Heart right ventricle (tissue), 16 donors: ENCODE measurements at places on chromosomes 16 and 17. TPM values are rescaled to one million over a fixed set of nuclear protein-coding genes. Genes with fewer than 3 reads are reported as not detected.

- DNase-seq: no peak
Measured at GRCh38 chr16:58507195-58507962, 7.4 kb downstream of the NDRG4 start.

GRCh38 chr17:64382061-64382583, 8.5 kb downstream of the PECAM1 start:
- no peak for DNase-seq

- no peak for DNase-seq
Measured at GRCh38 chr17:78266771-78267170, 35.3 kb downstream of the TMEM235 start.

DNA sequence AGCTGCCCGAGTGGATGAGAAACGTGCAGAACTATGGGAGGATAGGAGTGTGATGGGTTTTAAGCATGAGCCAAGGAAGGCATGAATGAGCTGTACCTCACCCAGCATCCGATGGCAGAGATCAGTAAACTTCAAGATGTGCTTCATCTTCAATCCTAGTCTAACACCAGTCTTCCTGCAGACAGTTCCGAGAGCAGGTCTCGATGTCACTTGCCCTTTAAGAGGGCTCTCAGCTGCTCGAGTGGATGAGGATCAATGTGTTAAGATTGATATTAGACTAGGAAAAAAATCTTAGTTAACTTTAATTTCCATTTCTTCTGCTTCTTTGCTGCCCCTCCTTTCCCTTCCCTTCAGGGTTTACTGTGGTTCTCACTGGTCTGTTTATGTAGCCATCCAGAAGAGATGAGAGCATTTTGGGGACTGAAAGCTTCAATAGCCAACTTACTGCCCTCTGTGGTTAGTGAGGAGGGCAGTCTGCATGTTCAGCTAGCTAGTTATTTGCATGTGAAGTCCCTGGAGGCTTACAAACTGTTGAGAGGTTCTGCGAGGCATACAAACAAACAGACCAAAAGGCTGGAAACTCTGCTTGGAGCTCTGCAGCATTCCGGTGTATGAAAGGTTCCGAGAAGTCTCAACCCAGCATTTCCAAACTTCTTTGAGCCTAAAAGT, 15.3 kb downstream of the KLHL36 start:
- no peak for DNase-seq

- no peak for DNase-seq
Measured at GRCh38 chr17:68570526-68570925, 30.6 kb downstream of the FAM20A start.

DNA sequence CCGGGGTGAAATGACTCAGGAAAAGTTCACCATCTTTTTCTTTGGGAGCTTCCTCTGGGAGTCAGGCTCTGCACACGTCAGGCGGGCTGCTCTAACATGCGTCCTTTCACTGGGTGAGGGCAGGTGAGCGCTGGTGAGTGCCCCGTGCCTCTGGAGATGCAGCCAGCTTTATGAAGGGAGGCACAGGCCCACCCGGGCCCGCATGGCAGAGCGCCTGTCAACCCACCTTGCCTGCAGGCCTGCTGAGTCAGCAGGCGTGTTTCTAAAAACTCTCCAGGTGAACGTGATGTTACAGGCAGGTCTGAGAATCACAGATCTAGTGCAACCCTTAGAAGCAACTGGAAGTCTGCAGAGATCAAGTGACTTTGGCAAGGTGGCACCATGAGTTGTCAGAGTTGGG, 18.4 kb downstream of the MAP1LC3B start:
- DNase-seq: no peak

- peak; percentile 34 for DNase-seq
Measured at GRCh38 chr16:86517652-86518258, 7.4 kb downstream of the FOXF1 start.

DNA sequence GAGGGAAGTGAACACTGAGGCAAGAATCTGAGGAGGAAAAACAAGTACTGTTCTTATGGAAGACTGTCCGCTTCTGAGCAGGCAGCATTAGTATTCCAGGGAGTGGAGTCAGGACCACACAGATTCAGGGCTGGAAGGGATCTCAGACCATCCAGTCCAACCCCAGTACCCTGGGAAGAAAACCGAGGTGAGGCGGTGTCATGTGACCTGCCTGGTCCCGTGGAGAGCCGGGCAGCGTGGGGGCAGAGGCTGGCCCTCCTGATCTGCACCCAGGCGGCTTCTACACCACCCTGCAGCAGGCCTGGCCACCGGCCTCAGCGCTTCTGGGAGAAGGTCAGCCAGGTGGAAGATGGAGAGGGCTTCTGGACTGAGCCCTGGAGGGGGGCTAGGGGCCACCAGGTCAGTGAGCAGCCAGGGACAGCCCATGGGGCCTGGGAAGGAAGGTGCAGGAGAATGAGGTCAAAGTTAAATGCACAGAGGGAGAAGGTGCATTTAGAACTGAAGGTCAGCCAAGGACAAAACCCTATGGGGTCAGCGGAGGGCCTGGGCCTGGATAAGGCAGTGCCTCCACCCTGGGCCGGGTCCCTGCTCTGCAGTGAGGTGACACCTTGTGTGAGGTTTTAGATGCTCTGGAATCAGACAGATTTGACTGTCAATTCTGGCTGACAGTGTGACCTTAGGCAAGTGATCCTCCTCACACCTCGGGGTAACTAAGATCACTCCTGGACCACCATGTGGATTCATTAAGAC, 45.9 kb downstream of the VAC14 start:
- DNase-seq: no peak

- no peak for DNase-seq
Measured at GRCh38 chr17:38363016-38363415, 11.4 kb downstream of the SOCS7 start.

DNA sequence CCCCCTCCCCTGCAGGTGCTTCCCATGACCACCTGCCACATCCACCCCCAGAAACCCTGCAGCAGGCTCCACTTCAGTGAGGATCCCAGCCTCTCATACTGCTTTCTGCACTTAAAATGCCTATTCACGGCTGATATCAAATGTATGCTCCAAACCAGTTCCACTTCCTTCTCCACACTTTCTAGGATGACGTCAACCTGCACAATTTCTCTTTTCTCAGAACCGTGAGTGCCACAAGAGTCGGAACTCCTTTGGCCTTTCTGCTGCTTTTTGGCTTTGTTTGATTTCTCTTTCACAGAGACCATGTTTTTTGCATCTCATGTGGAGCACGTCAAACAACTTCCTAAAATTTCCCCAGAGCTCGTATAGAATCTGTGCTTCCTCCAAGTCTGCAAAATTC, 378.8 kb upstream of the TNRC6C start:
- DNase-seq: no peak

The KIF2B gene
- total RNA-seq: not detected

The TEKT3 gene
- total RNA-seq: 0.52 TPM
